ENCODE measurements at places on chromosomes 2 and 18.

DNA sequence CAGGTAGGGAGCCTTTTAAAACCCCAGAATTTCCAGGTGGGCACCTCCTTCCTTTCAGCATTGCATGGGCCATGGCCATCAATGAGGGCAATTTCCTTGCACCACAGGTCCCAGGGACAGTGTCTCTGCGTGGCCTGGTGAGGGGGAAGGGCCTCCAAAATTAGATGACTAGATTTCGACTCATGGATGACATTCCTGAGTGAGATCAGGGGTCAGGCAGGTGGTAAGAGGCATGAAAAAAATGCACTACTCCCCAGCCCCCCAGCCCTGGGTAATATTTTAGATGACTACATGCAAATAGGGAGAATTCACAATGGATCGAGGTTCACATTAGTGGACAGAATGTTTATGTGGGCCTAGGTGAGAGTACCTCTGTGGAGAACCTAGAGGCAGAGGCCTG lies 19.0 kb upstream of the IGFBP5 start:
- DNase-seq, result no peak

GRCh38 chr18:3596637-3597384 lies 146.8 kb downstream of the TGIF1 start:
- no peak for DNase-seq

GRCh38 chr2:172763079-172763478 lies 27.4 kb downstream of the RAPGEF4 start:
- DNase-seq, result no peak

DNA sequence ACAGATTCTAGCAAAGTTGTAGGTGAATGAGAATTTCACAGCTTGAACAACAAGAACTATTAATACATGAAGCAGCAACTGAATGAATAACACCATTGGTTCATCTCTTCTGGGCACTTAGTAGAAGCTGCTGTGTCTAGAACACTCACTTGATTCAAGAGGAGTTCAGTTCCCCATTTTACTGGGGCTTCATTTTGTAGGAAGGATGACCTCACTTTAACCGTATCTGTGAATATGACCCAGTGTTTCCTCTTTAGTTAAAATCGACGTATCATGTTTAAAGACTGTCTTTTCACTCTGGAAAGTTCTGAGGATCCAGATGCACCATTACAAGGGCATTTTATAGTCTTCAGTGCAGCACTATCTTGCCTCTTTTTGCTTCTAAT lies 47.8 kb downstream of the LRRTM1 start:
- no peak for DNase-seq

DNA sequence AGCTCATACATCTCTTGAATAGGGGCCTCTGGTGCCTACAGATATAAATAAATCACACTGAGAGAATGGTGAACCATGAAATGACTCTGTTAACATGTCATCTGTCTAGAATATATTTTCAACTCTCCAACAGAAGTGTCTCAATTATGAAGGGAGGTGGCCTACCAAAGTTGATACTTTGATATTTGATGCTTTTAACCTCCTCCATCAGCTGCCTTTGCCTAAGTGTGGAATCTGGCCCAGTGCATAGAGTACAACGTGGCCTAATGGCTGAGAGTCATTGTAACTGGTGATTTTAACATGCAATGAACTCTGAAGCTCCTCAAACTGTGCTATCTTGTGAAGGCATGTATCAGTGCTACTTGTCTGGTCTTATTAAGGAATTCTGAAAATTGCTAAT lies 93.4 kb downstream of the MYO3B start:
- no peak for DNase-seq

GRCh38 chr18:11096411-11096810 lies 53.0 kb downstream of the PIEZO2 start:
- DNase-seq, result no peak

DNA sequence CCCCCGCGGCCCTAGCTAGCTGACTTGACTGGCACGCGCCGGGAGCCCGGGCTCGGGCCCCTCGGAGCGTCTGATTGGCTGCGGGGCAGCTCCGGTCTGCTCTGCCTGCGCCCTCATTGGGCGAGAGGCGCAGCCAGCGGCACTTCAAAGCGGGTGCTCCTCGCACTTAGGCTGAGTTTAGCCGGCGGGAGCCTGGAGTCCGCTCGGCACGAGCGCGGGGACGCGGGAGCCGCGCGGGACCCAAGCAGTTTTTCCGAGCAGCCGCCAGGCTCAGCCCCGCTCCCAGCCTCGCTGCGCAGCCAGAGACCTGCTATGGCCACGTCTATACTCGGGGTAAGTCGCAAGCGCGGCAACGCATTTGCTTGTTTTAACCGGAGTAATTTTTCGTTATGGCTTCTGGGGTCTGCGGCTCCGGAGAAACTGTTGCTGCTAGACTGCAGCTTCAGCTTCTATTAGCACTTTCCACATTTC lies at the start of gene SP9:
SP9 (plus strand) TSS at position 174 of the 471 bp plus-strand sequence; CDS start at position 313, 139 bp downstream.
- no peak for DNase-seq

DNA sequence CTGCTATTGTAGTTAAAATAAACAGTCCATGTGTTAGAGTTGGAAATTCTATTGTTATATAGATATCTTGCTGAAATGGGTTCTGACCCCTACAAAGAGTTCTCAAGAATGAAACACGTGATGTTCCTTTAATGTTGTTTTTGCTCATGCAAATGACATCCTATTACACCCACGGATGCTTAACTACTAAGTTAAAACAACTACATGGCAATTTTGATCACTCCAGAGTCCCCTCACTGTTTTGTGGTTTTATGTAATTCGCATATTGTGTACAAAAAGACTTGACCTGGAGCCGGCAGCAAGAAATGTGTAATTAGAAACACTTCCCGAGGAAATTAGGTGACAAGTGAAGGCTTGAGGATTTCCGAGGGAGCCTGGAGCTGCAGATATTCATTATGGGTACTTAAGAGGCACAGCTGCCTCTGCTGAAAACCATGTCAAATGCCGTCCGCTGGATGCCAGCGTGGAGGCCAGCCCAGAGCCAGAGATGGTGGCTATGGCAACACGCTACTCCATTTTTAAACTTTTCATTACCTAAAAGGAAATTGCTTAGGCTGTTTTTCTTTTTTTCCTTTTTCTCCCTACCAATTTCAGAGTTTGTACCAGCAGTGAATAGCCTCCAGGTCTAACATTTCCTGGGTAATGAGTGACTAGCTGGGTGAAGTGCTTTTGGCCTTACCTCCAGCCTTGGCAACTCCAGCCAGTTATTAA lies 21.0 kb upstream of the CABLES1 start:
- DNase-seq, result no peak

DNA sequence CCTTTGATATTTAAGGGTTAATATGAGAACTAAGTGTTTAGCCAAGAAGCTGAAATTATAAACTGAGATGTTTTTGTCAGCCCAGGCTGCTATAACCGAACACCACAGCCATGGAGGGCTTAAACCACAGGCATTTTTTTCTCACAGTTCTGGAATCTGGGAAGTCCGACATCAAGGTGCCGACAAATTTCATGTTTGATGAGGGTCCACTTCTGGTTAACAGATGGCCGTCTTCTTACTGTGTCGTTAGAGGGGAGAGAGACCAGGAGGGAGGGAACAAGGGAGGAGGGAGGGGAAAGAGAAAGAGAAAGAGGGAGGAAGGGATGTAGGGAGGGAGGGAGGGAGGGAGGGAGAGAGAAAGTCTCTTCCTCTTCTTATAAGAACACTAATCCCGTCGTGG lies 6.5 kb upstream of the CNDP2 start:
- DNase-seq, result no peak

GRCh38 chr2:37543999-37544557 lies 127.4 kb downstream of the CDC42EP3 start:
- DNase-seq, result no peak

DNA sequence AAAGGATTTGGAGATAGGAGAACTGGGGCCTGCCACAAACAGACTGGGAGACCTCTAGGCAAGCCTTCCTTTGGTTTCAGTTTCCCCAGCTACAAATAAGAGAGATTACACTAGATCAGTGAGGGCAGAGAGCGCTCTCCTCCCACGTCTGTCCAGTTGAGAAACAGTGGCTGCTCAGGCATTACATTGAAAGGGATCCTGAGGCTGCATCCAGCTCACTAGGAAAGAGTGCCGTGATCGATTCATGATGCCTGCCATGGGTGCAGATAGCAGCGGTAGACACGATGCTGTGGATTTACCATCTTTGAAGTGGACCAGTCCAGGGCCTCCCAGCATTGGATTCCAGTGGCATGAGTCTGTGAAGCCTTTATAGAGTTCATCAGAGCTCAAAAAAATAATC lies 62.6 kb downstream of the EN1 start:
- DNase-seq, result no peak

GRCh38 chr2:237327175-237327950 lies 86.6 kb downstream of the COL6A3 start:
- no peak for DNase-seq

DNA sequence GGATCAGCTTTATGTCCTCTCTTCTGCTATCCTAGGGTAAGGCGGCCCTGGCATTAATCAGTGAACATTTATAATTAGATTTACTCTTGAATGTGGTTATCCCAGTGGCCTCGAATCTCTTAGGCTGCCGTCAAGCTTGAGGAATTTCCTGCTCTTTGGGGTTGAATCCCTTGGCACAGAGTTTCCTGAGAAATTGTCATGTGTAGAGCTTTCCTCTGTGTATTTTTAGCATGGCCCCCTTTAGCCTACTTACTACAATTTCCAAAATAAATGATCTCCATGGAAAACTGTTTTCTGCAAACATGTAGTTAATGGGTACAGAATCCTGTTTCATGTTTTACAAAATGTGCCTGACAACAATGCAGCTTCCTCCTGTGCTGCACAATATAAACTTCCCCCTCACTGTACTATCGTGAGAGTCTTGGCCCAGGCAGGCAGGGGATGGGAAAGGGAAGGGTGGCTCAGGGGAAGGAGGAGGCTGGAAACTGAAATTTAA lies 18.1 kb downstream of the NCAPH start:
- no peak for DNase-seq

- no peak for DNase-seq
These were observed 106.5 kb upstream of the MAP3K20 start for GRCh38 chr2:172969166-172969565.

DNA sequence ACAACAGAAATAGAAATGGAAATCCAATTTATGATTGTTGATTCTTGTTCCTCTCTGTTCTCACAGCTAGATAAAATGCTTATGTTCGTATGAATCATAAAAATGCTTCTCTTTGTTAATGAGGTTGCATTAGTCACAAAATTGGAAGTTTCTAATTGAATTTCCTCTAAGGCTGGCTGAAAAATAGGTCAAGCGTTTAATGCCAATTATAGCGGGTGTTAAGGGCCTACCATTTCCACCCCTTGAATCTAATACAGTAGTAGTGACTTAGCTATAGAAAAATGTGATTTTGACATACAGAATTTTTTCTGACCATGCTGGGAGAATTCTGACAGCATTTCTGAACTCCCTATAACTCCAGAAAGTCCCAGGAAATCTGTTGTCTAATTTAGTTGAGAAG lies 107.1 kb downstream of the TTN start:
- DNase-seq, result no peak

DNA sequence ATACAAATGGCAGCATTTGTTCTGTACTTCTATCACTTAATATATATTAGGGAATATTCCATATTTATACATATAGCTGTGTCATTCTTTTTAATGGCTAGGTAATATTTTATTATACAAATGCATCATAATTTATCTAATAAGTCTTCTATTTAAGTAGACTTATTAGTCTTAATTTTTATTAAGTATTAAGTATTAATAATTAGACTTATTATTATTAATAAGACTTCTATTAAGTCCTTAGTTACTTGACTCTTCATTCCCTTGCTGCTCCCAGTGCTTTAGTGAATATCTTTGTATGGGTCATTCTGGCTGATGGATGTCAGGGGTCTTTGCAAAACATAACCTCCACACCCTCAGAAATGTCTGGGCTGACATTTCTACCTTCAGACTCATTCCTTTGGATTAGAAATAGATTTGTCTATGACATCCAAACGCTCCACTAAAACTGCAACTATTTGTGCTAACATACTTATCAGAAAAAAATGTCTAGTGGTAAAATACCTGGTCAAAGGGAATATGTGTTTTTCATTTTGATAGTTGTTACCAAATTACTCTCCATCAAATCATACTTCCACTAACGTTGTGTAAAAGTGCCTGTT lies 35.8 kb downstream of the EN1 start:
- DNase-seq, result no peak

GRCh38 chr18:22494771-22495170 lies 77.1 kb upstream of the CTAGE1 start:
- DNase-seq, result no peak

DNA sequence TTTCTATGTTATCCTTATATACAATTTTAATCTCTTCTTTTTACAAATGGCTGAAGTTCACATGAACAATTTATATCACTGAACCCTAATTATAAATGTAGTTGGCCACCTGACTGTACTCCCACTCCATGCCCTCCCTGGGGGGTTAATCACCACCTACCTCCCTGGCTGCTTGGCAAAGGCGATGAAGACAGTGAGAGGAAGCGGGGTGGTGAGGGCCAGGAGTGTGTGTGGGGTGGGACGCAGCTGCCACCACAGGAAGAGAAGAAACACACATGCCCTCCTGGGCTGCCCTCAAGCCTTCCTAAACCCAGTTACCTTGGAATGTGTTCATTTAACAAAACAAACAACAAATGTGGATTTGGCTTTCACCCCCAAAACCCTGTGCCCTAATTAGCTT lies 87.0 kb upstream of the REV1 start:
- DNase-seq, result no peak

- DNase-seq, result no peak
These were observed 140.3 kb upstream of the FOSL2 start for GRCh38 chr2:28252311-28252710.

DNA sequence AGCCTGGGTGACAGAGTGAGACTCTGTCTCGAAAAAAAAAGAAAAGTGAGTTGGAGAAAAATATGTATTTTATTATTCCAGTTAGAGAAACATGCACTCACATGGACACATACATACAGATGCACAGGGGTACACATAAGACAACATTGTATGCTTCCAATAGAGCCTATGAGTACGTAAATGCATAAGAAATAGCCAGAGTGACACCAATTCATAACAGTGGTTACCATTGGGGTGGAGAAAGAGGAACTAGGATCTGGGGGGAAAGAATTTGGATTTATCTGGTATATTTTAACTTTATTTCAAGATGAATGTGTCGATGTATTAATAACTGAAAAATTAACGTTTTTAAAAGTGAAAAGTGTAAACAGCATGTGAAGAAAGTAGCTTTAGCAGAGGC lies 16.1 kb downstream of the IL36A start:
- no peak for DNase-seq

DNA sequence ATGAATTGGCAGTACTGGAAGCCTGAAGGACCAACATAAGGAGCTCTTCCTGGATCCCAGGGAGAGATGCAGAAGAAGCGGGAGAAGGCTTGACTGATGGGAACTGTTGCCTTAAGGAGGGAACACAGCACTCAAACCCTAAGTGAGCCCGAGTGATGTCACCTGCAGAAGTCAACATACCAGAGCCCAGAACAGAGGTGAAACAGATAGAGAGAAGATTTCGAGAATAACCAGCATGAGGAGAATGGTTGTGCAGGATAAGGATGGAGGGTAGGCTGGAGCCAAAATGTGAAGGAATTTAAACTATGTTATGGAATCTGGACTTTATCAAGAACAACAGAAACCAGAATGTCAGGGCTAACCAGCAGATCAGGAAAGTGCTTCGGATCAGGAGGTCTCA lies 463.1 kb upstream of the DDX18 start:
- no peak for DNase-seq

Data from activated effector memory CD4-positive, alpha-beta T cell treated with Interleukin-2 at 50 U/mL for 16 hours (primary cell).